ENCODE measurements at places on chromosomes 1 and 21.

GRCh38 chr1:55338448-55338820 lies 123.3 kb upstream of the USP24 start:
- DNase-seq = no peak

DNA sequence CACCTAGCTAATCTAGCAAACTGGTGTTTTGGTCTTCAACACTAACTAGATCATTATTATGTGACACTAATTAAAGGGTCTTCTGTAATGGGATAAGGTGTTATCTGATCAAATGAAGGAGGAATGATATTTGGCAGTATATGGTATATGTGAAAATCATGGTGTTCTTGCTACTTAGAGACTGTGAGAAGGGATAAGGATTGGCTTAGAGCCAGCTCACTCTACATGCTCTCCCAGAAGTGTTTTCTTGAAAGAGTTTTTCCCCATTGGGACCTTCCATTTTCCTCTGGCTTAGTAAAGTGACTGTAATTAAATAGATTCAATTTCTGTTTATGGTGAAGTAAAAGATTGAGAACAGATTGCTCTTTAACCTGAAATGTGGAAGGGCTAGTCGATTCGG lies 71.2 kb upstream of the RGL1 start:
- DNase-seq = no peak

GRCh38 chr1:41493117-41493536 lies 8.6 kb upstream of the EDN2 start:
- no peak for DNase-seq

DNA sequence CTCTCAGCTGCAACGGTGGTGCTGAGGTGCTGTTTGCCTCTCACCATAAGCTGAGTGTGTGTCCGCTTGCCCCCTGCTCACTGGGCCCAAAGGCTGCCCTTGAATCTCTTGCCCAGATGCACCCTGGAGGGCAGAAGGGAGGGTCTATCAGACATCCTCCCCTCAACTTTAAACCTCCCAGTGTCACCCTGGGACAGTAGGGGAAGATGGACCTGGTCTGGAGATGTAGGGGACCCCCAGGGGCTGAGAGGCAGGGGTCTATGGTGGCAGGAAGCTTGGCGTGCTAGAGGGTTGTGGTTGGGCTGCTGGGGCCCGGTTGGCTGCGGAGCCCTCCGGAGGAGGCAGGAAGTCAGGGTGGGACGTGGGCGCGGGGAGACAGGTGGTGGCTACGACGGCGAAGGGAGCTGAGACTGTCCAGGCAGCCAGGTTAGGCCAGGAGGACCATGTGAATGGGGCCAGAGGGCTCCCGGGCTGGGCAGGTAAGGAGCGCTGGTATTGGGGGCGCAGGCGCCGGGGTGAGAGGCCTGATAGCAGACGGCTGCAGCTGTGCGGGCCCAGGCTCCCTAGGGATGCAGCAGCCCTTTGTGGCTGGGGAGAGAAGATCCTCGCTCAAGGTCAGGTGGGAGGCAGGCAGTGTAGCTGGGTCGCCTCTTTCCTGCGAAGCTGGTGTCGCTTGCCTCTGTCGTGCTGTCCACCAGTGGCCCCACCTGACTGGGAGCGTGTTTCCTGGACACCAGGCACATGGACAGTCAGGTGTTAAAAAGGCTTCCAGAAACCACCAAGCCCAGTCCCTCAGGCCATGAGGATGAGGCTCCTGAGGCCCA lies at the start of gene LCK:
Gene LCK, plus strand, starts transcription at position 373 of the 824 bp plus-strand sequence. CDS start 23,065 bp downstream, outside the sequence.
- no peak for DNase-seq

DNA sequence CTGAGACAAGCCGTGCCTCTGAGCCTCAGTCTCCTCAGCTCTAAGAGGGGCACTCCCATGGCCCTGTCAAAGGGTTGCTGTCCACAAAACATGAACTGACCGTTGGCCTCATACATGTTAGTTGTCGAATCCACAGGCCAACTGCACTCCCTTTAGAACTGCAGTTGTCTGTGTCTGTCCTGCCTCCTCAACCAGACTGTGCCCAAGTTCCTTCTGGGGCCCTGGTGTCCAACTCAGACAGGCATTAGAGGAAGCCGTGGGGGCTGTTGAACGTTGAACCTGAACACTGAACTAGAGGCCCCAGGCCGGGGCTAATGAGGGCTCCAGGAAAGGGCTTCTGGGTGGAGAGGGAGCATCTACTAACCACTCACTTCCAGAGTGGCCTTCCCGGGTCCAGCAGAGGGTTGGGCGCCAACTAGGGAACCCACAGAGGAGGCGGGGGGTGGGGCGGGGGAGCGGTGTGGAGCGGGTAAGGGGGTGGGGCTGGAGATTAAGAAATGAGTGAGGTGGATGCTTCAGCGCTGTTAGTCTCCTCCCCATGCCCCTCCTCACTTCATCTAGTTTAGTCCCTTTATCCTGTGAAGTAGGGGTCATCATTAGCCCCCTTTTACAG lies at the start of gene RAB42:
Gene RAB42, plus strand, starts transcription at position 558 of the 613 bp plus-strand sequence. CDS start 247 bp downstream, outside the sequence.
- no peak for DNase-seq

DNA sequence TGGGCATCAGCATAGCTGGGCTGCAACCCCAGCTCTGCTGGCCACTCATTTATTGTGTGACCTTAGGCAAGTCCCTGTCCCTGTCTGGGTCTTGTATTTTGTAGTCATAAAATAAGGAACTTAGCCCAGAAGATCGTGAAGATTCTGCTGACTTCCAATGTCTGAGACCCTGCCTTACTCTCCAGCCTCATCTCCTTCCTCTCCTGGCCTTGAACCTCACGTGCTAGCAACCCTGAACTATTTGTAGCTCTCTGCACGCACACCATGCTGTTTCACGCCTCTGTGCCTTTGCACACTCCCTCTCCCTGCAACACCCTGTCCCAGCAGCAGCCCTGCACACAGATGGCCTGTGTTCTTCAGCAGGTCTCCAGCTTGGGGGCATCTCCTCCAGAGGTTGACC lies 121.1 kb downstream of the LACTBL1 start:
- DNase-seq = no peak

DNA sequence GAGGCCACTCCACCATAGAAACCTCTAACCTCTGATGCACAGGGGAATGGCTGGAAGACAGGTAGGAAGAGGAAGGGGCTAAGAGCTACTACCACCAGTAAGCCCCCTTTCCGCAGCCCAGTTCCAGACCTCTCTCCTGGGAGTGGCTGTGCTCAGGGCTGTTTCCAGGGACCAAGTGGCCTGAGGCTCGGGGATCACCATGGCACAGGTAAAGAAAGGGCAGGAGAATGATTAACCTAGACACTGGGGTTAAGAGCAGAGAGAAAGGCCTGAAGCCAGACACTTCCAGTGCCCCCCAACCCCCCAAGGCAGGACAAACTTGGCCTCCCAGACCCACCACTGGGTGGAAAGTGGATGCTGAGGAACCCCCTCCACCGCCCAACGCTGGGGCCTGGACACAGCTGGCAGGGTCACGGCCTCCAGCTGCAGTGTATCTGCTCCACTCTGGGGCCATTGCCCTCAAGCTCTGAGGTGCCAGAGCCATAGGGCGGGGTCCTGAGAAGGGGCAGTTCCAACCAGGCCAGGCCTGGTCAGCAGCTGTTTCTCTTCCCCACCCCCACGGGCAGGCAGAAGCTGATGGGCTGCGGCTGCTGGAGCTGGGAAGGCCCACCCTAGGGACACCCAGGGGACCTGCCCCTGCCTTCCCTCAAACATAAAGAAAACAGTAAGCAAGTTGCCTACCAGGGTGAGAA lies 2.6 kb downstream of the TAGLN2 start:
- no peak for DNase-seq

- DNase-seq = no peak
These were observed 17.6 kb upstream of the CLIC4 start for GRCh38 chr1:24727501-24728216.

DNA sequence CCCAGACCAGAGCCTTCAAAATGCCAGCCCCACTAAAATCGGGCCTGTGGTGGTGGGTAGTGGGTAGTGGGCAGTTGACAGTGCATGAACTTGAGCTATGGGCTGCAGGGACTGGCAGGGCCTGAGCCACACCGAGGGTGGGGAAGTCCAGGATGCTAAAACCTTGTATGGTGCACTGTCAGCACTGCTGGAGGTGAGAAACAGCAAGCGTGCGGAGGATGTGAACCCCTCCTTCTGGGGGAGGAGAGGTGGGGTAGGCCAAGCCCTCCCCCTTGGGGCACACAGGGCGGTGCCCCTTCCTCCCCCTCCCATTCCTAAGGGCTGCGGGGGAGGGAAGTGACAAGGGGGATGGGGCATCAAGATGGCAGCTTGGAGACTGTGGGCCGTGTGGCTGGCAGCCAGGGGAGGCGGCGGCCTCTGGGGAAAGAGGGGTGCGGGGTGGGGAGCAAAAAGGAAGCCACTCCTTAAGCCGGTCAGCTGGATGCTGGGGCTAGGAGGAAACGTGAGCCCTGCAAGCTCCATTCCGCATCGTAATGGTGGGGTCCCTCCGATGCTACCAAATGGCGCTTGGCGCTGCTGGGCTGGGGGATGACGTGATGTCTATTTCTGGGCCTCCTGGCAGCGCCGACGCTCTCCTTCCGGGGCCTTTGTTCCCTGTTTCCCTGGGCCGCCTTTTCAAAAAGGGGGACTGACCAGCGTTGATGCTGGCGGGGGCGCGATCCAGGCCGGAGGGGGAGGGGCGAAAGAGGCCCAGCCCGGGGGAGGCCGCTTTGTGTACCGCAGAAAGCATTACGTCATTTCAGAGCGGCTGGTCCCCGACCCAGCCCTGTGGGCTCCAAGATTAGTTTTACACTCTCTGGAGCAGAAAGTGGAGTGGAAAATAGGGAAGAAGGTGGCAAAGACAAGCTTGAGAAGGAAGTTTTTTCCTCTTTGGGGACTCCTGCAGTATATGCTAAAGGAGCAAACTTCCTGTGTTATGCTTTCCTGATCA lies 809 bp downstream of the SYT11 start:
- peak; percentile 11 for DNase-seq

DNA sequence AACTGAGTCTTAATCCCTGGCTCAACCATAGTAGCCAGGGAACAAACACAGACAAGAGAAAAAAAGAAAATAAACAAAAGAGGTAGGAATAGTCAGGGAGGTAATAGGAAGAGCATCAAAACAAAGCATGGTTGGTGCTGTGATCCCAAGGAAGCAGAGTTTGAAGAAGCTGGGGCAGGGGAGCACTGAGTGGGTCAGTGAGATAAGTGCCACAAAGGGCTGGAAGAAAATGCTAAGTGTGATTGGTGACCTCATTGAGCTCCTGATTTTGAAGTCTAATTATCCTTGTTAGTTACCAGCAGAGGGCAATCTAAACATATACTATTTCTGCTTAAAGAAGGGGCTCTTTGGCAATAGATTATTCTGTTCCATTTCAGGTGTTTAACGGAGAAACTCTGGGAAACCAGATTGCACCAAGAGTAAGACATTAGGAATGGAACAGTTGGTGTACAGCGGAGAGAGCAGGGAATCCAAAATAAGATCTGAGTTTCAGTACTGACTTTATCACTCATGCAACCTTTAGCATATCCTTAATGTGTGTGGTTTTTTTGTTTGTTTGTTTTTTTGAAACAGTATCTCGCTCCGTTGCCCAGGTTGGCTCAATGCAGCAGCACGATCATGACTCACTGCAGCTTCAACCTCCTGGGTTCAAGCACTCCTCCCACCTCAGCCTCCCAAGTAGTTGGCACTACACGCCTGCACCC lies 30.7 kb upstream of the KIAA1614 start:
- DNase-seq = no peak

DNA sequence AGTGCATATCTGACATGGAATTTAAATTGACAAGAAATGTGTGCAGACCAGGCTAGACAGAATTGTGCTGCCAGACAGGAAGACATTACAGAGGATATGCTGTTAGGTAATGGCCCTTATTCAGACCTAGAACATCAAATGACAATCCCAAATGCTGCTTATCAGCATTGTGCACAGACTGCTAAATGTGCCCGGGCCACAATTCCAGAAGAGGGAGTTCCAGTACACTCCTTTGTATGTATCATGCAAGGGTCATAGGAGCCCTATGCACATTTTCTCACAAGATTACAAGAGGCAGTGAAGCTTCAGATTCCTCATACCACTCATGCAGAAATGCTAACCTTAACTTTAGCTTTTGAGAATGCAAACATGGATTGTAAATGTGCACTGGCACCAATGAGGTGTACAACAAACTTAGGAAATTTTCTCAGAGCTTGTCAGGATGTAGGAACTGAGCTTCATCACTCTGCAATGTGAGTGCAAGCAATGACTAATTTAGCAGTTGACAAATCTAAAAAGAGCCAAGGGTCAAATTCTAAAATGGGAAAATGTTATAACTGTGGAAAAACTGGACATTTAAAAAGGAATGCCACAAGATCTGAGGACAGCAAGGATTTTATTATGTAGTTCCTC lies 273.5 kb downstream of the COL11A1 start:
- DNase-seq = no peak

- DNase-seq = no peak
These were observed 533 bp upstream of the RGL1 start for GRCh38 chr1:183804387-183804786.

- DNase-seq = no peak
These were observed 399.5 kb downstream of the LMO4 start for GRCh38 chr1:87728169-87728568.

- DNase-seq = no peak
These were observed 467.5 kb downstream of the PTPRU start for GRCh38 chr1:29703596-29704370.

DNA sequence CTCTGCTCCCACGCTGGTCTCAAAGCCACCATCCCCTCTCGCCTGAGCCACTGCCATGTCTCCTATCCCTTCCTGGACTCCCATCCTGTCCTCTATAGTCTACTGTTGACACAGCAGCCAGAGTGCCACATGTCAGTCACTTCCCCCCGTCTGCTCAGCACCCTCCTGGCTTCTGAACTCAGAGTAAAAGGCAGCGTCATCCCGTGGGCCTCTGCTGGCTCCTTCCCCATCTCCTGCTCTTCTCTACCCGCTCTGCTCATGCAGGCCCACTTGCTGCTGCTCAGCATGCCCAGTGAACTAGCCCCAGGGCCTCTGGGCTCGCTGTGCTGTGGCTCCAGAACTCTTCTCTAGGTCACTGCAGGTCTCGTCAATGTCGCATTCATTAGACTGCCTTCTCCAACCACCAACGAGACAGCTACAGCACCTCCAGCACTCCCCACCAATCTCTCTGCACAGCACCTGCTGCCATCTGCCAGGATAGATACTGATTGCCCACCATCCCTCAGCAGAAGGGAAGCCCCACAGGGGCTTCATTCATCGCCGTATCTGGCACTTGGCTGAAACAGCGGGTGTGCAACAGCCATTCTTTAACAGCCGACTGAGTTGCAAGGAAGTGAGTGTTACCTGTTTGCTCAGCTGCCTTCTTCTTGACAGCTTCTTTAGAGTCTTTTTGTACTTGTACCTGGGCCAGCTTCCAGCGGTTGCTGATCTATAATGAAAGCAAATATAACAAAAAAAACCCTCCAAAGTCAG lies 11.8 kb upstream of the SRM start:
- DNase-seq = no peak

- no peak for DNase-seq
These were observed 151.2 kb downstream of the DMRTA2 start for GRCh38 chr1:50271968-50272578.

GRCh38 chr1:101051688-101052638 lies 26.4 kb upstream of the DPH5 start:
- DNase-seq = no peak
